ENCODE measurements at places on chromosomes 4 and X.

DNA sequence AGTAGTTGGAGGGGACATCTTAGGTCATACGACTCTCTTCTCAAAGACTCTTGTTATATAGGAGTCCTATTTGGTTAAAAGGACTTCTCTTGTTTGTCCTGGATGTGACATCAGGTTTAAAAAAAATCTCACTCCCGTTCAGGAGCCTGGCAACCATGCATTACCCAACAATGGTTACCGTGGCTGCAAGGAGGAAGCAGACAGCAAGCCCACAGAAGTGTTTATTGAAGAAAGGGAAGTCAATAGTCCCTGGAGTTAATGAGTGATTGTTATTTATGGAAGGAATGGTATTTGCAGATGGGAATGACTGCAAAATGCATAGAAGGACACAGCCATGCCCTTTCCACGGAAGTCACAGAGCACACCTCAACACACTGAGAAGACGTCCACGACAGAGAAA is 75.9 kb upstream of the ENPP6 start:
- DNase-seq, result no peak

DNA sequence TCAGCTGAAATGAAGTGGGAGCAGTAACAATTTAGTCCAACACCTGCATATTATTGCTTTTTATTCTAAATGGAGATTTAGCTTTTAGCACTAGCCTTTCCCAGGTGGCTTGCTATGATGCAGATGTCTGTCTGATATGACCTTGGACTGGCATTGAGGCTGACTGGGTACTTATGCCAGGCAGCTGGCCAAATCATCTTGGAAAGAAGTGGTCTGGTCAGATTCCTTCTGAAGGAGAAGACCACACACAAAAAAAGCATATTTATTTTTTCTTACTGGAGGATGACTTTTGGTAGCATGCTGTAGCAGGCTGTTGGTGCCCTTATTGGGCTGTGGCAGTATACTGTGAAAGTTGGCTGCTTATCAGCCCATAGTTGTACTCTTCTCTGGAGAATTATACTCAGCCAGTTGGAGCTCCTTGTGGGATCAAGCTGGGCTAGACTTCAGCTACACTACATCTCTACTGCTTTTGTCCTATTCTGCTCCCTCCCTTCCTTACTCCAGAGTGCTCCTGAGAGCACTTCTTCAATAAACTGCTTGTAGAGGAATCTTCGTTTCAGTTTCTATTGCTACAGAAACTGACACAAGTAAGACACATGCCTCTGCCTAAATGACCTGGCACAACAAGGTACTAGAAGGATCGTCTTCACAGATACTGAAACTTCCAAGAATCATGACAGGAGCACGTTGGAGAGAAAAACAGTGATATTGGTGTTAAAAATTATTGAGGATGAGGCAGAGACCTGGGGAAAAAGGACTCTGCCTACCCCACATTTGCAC is 196.8 kb upstream of the RPS6KA3 start:
- DNase-seq, result no peak

- DNase-seq, result no peak
Observed at GRCh38 chr4:152072001-152072485, 311.2 kb upstream of the GATB start.

DNA sequence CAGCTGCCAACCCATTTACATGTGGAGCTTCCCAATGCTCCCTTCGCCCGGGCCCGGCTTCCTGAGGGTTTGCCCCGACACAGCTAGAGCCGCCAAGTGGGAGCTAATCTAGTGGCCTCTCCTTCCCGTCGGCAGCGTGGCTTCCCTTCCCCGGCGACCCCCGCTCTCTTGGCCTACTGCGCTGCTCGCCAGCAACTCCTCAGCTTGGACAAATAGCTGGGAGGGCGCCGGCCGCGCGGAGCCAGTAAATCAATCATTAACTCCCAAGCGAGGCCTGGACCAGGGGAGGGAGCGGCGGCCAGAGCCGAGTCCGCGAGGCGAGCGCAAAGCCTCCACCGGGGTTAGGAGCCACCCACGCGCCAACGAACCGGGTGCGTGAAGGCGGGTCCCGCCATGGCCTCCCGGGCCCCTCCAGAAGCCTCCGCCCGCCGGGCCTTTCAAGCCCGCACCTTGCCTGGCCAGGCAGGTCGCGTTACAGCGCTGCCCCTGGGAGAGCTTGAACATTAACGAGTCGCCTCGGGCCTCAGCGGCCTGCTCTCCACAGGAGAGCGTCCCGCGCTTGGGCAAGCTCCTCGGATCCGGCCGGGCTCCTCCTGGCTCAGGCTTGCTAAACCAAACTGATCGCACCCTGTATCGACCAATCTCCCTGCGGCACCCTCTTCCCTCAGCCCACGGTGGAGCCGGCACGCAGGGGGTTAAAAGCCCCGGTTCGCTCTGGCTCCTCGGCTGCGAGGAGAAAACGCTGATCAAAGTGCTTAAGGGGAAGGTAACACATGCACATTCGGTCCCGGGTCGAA is 10.6 kb upstream of the BCOR start:
- no peak for DNase-seq

GRCh38 chr4:33425936-33426335 is 2705.8 kb downstream of the PCDH7 start:
- DNase-seq, result no peak

GRCh38 chr4:184396570-184397515 is 77.5 kb downstream of the IRF2 start:
- DNase-seq, result no peak

- DNase-seq, result no peak
Observed at GRCh38 chr4:77699731-77700210, 94.2 kb downstream of the CXCL13 start.

- no peak for DNase-seq
Observed at GRCh38 chrX:52265713-52266112, 81.0 kb downstream of the MAGED4 start.

GRCh38 chr4:125283707-125284279 is 31.0 kb upstream of the FAT4 start:
- DNase-seq, result no peak

- no peak for DNase-seq
Observed at GRCh38 chr4:114905017-114905416, 208.4 kb downstream of the NDST4 start.

- no peak for DNase-seq
Observed at GRCh38 chr4:21012851-21013331, 312.6 kb downstream of the PACRGL start.

- DNase-seq, result no peak
Observed at GRCh38 chr4:95190751-95191436, 357.9 kb downstream of the UNC5C start.

DNA sequence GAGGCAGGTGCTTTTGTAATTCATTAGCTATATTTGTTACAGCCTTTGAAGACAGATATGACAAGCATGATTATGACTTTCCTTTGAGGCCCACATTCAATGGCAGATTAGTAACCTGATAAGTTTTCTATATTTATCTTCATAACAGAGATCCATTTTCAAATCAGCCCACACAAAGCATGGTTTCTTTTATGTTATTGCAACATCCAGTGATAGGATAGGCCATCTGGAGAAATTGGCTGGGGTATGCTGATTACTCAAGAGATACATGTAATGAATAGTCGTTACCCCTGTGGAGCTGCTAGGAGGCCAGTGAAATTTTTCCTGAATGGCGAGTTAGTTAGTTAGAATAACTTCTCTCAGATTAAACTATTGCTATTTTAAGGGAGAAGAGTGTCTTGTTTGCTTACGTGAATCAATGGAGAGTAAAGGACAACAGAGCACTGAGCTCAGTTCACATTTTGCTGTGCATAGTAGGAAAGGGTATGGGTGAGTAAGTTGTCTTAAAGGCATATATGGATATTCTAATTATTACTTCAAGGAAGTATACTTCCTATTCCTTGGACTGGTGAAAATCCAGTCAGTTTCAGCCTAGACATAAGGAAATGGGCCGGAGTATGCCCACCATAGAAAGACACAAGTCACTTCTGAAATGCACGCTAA is 79.2 kb upstream of the DKK2 start:
- DNase-seq, result no peak

DNA sequence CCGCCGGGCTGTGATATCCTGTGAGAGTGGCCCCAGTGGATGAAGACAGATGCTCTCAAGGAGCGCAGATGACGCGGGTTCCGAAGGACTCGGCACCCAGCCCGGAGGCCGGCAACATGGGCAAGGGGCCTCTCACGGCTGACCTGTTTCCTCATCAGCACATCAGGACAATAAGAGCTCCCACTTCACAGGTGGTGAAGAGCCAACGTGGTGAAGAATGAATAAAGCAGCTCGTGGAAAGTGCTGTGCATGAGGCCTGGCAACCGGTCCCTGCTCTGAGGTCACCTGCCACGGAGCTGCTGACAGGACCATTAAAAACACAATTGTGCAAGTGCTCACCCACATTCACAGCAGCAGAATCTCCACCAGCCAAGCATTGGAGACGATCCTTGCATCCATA is 22.9 kb downstream of the ABLIM2 start:
- no peak for DNase-seq

GRCh38 chr4:123350191-123350544 is 46.4 kb upstream of the SPRY1 start:
- DNase-seq, result no peak

DNA sequence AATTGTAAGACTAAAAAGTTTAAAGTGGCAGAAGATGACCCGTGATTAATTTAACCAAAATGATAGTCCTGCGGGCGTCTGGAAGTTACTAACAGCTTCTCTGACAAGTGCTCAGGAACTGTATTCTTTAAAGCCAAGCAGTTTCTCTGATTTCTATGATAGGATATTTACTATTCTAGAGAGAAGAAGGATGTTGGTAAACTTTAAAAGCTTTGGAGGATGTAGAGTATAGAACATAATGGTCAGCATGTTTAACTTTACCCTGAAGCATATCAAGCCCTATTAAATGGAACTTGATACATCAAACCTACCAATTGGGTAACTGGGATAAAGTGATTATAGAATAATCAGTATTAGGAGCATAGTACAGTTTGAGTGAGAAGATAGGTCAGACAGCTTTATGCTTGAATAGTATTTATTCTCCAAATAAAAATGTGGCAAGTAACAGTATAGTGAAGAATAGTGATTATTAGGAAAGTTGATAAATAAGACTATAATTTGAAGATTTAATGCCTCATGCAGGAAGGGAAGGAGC is 1.8 kb downstream of the STIM2 start:
- no peak for DNase-seq

- no peak for DNase-seq
Observed at GRCh38 chr4:26839534-26839951, 21.1 kb upstream of the STIM2 start.

DNA sequence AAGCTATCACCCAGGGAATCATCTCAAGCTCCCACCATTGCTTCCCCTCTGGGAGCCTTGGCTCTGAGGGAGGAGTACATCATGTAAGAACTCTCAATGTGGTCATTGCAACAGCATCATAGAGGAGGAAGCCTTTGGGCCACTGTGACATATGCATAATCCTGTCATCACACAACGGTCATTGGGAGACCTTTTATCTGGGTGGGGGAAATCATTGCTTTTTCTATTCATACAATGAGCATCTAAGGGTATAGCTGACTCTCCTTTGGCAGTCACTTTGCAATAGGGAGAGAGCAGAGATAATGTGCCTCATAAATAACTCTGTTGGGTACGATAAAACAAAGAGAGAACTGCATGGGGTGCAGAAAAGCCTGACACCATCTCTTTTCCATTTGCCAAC is 155.2 kb upstream of the KCNIP4 start:
- no peak for DNase-seq

GRCh38 chrX:10482261-10482660 is 138.1 kb downstream of the MID1 start:
- DNase-seq, result no peak

DNA sequence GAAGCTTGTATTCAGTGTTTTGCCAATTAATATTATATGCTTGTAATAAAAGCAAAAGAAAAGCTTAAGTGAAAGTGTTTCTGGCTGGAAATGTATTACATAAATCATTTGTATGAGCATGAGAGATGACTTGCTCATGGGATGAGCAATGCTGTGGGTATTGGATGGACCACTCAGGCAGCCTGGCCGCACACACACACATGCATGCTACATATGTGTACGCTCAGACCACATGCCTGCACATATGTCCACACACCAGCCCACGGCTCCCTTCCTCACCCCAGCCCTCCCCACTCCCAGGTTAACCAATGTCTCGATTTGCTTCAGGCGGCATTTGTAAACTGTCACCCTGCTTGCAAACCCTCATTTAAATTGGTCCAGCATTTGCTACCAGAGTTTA is 55.9 kb downstream of the CPLX1 start:
- DNase-seq, result no peak

- no peak for DNase-seq
Observed at GRCh38 chr4:112196461-112196860, 35.1 kb upstream of the AP1AR start.

Measured in cortex of kidney (tissue), 1 donor.